ENCODE measurements at places on chromosomes 2 and 18. TPM values are rescaled to one million over a fixed set of nuclear protein-coding genes. Genes with fewer than 3 reads are reported as not detected.

DNA sequence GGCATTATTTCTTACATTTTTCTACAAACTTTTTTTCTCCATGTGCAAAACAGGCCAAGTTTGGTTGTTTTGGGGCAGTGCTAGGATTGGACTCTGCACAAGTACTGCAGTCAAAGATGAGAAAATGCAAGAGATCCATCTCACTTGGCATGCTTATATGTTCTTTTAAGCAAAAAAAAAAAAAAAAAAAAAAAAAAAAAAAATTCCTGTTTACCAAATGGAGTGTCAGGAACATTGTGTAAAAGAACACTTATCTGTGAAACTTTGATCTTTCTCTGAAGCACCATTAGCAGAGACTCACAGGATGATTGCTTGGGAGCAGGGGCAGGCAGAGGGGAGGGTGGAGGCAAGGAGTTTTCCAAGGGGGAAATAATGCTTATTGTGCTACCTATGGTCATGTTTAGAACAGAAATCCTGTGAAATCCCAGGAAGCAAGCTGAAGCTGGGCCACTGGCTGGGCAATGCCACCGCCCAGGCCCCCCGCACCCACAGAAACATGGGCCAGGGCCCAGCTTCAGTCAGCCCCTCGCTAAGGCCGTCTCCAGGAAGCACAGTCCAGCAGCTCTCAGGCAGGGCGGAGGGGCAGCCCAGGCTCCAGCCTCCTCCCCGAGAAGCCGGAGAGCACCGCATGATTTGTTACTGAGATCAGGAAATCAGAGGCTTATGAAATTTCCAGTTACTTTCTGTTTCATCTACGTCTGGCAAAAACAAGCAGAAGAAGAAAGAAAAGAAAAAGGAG is 229.4 kb downstream of the ZNF516 start:
- H3K4me3 ChIP-seq = no peak overlapping the region
- H3K4me1 ChIP-seq = no peaks in the 10 kb centered on the region
- DNase-seq = no peak
- no peaks in the 10 kb centered on the region for H3K36me3 ChIP-seq

The PHLPP1 gene
- total RNA-seq = 7.4 TPM

GRCh38 chr2:148658807-148659722 is 14.5 kb downstream of the EPC2 start:
- DNase-seq = no peak
- no peaks in the 10 kb centered on the region for H3K36me3 ChIP-seq
- H3K27me3 ChIP-seq = no peaks in the 10 kb centered on the region
- peak overlapping the region; percentile 44 for H3K27ac ChIP-seq
- H3K4me3 ChIP-seq = no peak overlapping the region
- peaks cover 33% of the 10 kb centered on the region for H3K4me1 ChIP-seq

The LHCGR gene
- not detected for total RNA-seq

GRCh38 chr2:217438821-217439220 is 564.0 kb downstream of the TNS1 start:
- H3K27me3 ChIP-seq = no peaks in the 10 kb centered on the region
- DNase-seq = no peak
- peaks cover 9% of the 10 kb centered on the region for H3K4me1 ChIP-seq
- H3K36me3 ChIP-seq = no peaks in the 10 kb centered on the region
- H3K27ac ChIP-seq = no peak overlapping the region
- H3K4me3 ChIP-seq = no peak overlapping the region

DNA sequence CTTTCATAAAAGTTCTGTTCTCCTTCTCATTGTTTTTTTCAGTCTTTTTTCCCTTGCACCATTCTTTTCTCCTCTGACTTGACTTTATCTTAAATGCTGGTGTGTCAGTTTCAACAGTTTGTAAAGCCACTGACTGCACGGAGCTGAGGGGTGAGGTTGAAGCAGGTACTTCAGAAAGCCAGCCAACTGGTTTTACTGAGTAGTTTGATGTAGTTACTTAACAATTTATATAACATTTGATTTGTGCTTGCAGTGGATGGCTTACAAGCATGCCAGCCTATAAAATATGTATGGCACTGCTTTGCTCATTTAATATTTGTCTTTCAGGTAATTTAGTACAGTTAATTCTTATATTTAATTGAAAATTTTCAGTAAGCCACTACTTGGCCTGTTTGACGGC is 55.4 kb downstream of the FAM171B start:
- no peak for DNase-seq
- H3K36me3 ChIP-seq = no peaks in the 10 kb centered on the region
- no peak overlapping the region for H3K4me3 ChIP-seq
- no peak overlapping the region for H3K27ac ChIP-seq
- H3K4me1 ChIP-seq = no peaks in the 10 kb centered on the region

DNA sequence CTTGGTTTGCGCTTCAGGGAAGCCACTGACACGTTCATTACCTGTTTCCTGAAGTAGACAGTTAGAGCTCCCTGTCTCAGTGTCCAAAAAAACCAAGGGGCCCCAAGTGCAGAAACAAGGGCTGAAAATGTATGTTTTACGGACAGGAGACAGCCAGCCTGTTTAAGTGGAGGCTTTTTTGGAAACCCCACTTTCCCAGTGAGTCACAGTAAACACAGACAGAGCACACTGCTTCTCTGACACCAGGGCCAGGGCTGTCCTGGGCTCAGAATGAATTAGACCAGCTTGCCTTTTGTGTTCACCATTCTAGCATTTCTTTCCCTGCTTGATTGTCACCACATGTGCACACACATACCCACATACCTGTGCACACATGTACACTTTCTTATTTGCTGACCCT is 128.6 kb downstream of the SH3RF3 start:
- peaks cover 7% of the 10 kb centered on the region for H3K4me1 ChIP-seq
- H3K36me3 ChIP-seq = no peaks in the 10 kb centered on the region
- no peak for DNase-seq
- H3K4me3 ChIP-seq = no peak overlapping the region

- peaks cover 15% of the 10 kb centered on the region for H3K4me1 ChIP-seq
- H3K4me3 ChIP-seq = no peak overlapping the region
Observed at GRCh38 chr2:101388232-101388631, 929 bp upstream of the CREG2 start.

GRCh38 chr2:67846370-67847070 is 216.3 kb downstream of the C1D start:
- H3K36me3 ChIP-seq = no peaks in the 10 kb centered on the region
- no peak overlapping the region for H3K27ac ChIP-seq
- DNase-seq = no peak
- H3K4me3 ChIP-seq = no peak overlapping the region

DNA sequence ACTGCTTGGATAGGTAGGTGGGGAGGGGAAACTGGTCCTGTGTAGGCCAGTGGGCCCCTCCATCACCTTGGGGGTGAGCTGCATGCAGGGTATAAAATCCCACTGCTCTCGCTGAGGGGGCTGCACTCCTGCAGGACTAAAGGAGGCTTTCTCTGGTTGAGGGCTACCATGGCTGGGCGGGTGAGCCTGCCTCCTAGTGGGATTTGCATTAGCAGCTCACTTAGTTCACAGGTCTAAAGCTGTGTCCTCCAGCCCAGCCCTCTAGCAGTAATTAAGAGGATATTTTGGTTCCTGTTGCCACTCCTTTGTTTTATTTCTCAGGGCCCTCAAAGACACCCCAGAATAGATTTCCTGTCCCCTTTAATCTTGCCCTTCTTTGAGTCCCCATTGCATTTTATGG is 24.6 kb downstream of the TMEM127 start:
- DNase-seq = no peak
- H3K27me3 ChIP-seq = no peaks in the 10 kb centered on the region
- H3K27ac ChIP-seq = peak overlapping the region; percentile 94
- H3K36me3 ChIP-seq = no peaks in the 10 kb centered on the region

The TGIF1 gene
- 88.7 TPM for total RNA-seq

The CFC1 gene
- total RNA-seq = not detected

DNA sequence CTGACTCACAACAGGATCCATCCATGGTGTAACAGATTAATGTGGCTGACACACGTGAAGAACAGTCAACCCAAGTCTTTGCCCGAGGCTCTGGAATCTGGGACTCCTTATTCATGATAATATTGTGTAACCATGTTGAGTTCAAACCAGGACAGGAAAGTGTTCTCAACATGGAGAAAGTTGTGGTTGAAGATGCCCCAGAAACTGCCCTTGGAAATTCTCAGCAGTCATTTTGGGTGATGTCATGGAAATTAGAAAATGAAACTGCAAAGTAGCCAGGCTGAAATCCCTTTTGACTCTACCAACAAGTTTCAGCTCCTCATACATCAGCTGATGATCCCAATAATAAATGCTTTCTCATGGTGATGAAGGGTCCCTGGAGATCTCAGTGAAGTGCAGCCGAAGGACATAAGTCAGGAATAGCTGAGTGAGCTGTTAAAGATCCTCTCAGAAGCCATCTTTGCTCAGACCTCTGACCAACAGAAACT is 307.7 kb downstream of the TNS1 start:
- H3K4me1 ChIP-seq = no peaks in the 10 kb centered on the region
- H3K27me3 ChIP-seq = no peaks in the 10 kb centered on the region
- no peak overlapping the region for H3K4me3 ChIP-seq

- H3K36me3 ChIP-seq = no peaks in the 10 kb centered on the region
- DNase-seq = no peak
- H3K4me3 ChIP-seq = no peak overlapping the region
- H3K27ac ChIP-seq = no peak overlapping the region
Observed at GRCh38 chr18:10201659-10202058, 252.8 kb upstream of the APCDD1 start.

DNA sequence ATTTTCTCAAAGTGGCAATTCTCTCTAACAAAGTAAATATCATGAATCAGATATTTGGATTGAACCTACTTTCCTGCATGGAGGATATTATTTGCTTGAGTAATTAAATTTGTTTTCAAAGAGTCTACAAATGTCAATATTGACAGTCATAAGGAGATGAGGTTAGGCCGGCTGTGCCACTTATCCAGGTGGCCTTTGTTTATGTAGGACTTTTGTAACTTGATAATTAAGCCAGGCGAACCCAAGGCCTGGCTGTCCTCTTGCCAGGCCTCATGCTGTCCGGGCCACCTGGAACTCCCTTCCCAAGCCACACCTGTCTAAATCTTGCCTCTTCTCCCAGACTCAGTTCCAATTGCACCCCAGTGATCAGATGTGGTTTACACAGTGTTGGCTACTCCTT is 255.2 kb downstream of the ACKR3 start:
- H3K4me1 ChIP-seq = no peaks in the 10 kb centered on the region
- no peak for DNase-seq
- no peak overlapping the region for H3K27ac ChIP-seq
- no peaks in the 10 kb centered on the region for H3K36me3 ChIP-seq

The CPS1 gene
- total RNA-seq = 0.30 TPM

DNA sequence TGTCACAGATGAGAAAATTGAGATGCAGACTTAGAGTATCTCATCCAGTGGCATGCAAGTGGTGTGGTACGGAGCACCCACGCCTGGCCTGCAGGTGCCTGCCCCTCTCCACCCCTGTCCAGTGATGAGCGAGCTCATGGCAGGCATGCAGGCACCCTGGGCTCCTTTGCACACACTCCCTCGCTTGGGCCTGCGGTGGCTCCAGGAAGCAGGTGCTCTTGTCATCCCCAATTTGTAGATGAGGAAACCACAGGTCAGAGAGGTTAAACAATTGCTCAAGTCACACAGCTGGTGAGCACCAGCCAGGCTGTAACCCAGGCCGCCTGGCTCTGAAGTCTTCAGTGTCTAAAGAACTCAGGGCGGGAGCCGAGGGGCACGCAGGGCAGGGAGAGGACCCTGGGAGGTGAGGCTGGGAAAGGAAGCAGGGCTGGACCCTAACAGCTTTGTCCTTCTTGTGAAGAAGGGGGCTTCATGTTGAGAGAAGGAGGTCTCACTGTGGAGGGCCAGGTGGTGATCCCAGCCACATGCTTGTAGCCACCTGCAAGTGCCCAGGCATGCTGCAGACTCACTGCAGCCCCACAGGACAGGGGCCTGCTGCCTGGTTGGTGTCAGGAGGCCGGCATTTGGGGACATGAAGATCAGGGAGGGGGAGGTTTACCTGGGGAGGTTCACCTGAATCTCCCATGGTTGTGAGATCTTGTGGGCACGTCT is 166.2 kb downstream of the SH3RF3 start:
- H3K4me3 ChIP-seq = no peak overlapping the region
- DNase-seq = no peak
- H3K27me3 ChIP-seq = no peaks in the 10 kb centered on the region

GRCh38 chr2:209578394-209579001 is 154.7 kb downstream of the MAP2 start:
- no peak for DNase-seq
- no peaks in the 10 kb centered on the region for H3K27me3 ChIP-seq
- H3K4me3 ChIP-seq = no peak overlapping the region
- no peak overlapping the region for H3K27ac ChIP-seq
- H3K4me1 ChIP-seq = no peaks in the 10 kb centered on the region

DNA sequence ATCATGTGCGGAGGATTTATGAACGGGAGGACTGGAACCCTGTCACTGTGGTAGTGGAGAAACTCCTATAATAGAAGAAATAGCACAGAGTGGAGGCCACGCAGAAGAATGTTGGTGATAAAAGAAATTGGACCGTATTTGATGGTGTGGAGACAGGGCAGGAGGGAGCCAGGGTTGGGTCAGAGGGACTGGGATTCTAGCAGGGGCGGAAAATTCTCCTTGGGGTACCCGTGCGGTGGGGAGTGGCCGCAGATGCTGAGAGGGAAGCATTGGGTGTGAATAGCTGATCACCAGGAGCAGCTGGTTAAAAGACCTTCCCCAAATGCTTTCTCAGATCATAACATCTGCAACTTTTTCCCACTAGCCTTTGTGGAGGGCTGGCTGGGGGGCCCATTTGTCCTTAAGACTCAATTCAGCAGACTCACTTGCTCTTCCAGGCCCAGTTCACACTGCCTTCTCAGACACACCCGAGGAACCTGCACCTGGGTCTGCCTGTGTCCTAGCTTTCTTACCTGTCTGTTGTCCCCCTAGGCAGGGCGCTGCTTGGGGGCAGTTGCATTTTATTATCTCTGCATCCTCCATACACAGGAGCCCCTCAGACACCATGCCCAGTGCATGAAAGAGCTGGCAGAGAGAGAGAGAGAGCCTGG is 7.1 kb downstream of the SH3BP4 start:
- no peaks in the 10 kb centered on the region for H3K4me1 ChIP-seq
- peaks cover 29% of the 10 kb centered on the region for H3K27me3 ChIP-seq
- no peak overlapping the region for H3K4me3 ChIP-seq
- H3K36me3 ChIP-seq = no peaks in the 10 kb centered on the region
- no peak for DNase-seq
- H3K27ac ChIP-seq = no peak overlapping the region

The ZEB2 gene
- total RNA-seq = 8.9 TPM

DNA sequence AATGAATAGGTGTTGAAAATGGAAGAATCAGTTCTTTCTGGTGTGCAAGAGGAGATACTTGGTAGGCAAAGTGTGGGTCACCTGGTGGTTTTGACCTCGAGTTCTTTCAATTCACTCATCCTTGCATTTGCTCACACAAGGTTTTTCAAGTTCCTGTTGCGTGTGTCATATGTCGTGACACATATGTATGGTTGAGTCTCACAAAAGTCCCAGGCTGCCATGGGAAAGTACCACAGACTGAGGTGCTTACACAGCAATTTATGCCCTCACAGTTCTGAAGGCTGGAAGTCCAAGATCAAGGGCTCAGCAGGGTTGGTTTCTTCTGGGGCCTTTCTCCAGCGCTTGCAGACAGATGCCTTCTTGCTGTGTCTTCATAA is 64.4 kb downstream of the NCK2 start:
- H3K4me1 ChIP-seq = peaks cover 18% of the 10 kb centered on the region
- DNase-seq = no peak
- H3K27me3 ChIP-seq = no peaks in the 10 kb centered on the region
- H3K36me3 ChIP-seq = no peaks in the 10 kb centered on the region

The EGR4 gene
- 0.09 TPM for total RNA-seq

All from T-cell (primary cell).